M059J (cell line): ENCODE measurements at places on chromosomes 4 and X. TPM values are rescaled to one million over a fixed set of nuclear protein-coding genes. Genes with fewer than 3 reads are reported as not detected.
A peak's percentile ranks its signal among the peaks of the same experiment; 100 is the strongest.

- DNase-seq = peak; percentile 7
These were observed 104.9 kb upstream of the SOD3 start for GRCh38 chr4:24690436-24690835.

GRCh38 chr4:125369098-125369497 lies 54.3 kb downstream of the FAT4 start:
- no peak for DNase-seq

GRCh38 chr4:171378323-171378722 lies 434.9 kb upstream of the GALNTL6 start:
- DNase-seq = no peak

DNA sequence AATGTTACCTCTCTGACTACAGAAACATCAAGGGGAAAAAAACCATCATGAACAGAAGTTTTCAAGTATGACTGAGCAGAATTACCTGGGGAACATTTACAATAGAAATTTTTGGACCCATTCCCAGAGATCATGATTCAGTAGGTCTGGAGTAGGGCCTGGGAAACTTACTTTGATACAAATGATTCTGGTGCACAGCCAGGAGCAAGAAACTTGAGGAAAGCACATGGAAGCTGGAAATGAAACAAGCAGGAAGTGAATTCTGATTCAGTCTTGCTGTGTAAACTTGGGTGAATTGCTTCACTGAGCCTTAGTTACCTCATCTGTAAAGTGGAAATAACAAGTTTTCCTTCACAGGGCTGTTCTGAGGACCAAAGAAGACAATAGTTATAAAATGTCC lies 192.5 kb upstream of the TAPT1 start:
- DNase-seq = peak; percentile 93

DNA sequence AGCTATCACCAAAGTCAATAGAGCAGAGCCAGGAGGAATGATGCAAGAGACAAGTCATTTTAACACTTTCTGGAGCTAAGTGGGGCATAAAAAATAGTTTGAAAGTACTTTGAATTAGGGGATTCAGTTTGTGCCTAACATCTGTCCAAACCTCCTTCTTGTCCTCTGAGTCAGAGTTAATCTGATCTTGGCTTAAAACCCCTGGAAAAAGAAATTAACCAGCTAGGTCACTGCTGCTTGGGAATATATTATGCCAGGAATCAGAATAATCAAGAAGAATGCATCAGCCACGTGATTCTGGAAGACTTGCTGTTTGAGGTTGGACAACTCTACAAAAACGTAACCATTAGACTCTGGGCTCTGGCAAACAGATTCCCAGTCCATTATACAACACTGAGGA lies 45.3 kb upstream of the EDA2R start:
- no peak for DNase-seq

DNA sequence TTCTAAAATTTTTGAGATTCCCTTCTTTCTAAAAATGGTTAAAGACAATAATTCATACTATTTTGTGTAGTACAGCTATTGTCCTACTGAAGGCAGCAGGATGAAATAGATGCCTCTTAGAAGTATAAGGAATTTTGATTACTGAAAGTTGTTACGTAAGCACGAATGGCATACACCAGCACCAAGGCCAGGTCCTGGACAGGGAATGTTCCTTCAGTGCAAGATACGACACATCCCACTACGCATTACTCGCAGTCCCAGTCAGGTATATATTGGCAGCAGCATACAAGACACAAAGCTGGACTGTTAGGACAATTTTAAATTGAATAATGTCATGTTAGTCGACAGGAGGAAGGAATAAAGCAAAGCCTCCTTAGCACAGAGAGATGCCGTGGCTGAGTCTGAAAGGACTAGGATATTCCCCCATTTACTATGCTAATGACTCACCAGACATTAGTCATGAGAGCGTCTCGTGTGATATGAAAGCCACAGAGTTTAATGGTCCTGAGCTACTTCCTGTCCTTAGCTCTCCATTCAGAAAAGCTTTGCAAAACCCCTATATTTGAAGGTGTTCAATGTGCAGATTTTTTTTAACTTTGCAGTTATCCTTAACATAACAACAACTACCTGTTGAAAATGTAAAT lies 504.3 kb downstream of the FAM133A start:
- DNase-seq = peak; percentile 58

- DNase-seq = peak; percentile 62
These were observed 191.6 kb downstream of the ANAPC10 start for GRCh38 chr4:144906181-144906925.

GRCh38 chr4:183674153-183674552 lies 15.1 kb downstream of the TRAPPC11 start:
- DNase-seq = no peak

DNA sequence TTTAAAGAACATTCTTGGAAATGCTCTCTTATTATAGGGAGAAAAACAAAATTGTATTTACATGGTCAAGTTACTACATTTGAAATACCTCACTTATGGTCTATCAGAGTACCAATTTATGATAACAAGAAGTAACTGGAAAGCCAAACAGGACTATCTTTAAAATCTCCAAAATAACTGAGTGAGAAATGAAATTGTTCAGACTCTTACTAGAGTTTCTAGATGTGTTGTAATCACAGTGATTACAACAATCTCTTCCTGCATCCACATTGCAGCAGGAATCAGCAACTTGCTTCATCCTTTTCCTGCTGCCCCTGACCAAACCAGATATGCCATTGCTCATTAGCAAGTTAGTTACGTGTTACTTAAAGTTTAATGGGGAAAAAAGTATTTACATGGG lies 245.2 kb upstream of the SMIM31 start:
- no peak for DNase-seq

- DNase-seq = no peak
These were observed 2.1 kb downstream of the HELT start for GRCh38 chr4:185020293-185020808.

DNA sequence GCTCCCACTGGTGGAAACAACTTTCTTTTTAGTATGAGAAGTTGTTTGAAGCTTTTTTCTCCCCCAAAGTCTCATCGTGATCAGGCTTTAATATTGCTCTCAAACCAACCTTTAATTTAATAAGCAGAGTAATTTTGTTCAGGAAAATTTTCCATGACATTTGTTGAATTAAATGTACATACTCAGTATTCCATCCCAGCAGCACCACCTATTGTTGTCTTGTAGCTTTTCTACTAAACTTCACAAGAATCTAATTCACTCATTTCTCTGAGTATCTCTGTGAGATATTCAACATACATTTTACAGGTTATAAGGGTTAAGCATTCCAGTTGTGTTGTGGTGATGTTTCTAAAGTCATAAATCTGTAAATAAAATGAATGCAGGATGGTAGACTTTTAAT lies 218.3 kb upstream of the HAND2 start:
- no peak for DNase-seq

DNA sequence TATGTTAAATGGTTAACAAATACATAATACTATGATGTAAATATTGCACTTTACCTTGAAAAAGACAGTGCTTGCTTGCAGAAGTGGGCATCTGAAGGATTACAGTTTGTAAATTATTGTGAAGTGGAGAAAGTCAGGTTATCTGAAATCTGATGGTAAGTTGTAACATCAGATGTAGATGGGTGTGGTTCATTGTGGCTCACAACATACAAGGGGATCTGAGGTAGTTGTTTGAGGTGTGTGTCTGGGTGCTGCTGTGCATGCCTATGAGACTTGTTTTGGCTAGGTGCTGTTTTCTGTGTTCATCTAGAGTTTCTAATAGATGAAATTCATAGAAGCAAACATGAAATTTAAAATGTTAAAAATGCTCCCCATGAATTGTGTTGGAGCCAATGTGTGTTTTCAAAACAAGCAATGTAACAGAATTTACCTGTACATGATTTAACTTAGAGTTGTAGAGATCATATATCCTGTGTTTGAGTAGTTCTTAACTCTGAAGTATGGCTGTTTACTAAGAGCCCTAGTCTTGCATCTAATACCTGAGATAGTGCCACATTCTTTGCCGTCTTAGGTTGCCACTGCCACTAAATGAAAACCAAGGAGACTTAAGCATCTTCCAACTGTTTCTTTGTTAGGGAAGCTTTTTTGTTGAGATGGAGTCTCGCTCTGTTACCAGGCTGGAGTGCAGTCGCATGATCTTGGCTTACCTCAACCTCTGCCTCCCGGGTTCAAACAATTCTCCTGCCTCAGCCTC lies 11.9 kb upstream of the NDUFC1 start:
- DNase-seq = no peak

DNA sequence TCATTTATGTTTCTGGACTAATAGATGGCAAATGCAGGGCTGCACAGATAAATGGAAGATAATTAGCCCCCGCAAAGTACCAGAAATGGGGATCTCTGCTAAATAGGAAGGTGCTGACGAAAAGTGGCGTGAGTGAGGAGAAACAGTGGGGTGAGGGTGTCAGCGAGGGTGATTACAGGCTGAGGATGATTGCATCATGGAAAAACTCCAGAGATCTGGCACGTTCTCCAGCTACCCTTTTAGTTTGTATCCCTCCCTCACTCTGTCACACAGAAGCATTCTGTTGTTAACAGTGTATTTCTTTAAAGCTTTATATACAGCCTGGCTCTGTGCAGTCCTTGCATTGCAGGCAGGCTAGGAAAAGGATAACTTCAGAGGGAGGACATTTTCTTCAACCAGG lies 309.6 kb upstream of the DDX53 start:
- DNase-seq = no peak

DNA sequence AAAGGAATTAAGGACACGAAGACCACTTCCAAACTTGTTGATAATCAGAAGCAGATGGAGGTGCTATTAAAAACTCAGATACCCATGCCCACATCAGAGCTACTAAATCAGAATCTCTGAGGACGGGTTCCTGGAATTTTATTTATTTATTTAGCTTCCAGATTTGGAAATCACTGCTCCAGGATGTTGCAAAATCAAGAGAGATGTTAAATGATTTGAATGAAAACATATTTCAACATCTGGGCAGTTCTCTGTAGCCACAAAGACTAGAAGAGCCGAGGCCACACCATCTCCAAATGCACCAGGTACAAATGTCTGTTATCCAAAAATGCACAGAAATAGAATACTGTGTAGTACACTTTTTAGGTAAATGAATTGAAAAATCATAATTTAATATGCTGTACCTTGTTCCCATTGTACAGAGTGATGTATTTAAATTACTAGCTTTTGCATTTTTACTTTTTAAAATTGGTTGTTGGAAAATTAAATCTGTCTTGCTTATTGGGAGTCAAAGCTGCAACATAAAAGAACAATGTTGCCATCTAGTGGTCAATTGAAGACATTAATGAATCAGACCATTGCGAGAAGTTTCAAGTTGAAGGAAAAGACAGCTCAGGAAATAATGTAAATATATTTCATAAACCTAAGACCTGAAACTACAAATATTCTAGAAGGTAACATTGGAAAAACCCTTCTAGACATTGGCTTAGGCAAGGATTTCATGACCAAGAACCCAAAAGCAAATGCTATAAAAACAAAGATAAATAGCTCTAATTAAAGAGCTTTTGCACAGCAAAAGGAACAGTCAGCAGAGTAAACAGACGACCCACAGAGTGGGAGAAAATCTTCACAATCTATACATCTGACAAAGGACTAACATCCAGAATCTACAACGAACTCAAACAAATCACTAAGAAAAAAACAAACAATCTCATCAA lies 151.3 kb upstream of the TTC29 start:
- DNase-seq = peak; percentile 51

DNA sequence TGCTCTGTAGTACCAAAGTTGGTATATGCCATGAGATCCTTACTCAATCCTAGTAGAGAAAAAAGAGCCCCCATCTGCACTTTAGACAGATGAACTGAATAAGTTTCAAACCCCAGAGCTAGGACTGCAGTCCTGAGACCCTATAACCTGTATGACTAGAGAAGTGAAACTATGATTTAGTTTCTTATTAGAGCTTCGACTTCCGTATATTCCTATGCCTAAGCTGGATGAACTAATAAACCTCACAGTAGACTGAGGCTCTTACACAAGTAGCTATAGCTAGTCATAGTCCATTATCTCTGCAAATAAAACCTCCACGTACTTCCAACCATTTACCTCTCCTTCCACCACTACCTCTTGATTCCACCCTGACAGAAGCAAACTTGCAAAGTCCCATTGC lies 6.3 kb upstream of the OTUD4 start:
- no peak for DNase-seq

GRCh38 chrX:18701621-18702361 lies 5.7 kb upstream of the PPEF1 start:
- peak; percentile 79 for DNase-seq

- peak; percentile 54 for DNase-seq
These were observed 578 bp downstream of the DCUN1D4 start for GRCh38 chr4:51843309-51844152.

MBNL3 gene
- total RNA-seq = 3.0 and 4.7 TPM in 2 replicates

TREX2 gene
- total RNA-seq = 1.6 TPM in 1 of 2 replicates, not detected in the other

RXFP1 gene
- 0.15 and 0.25 TPM in 2 replicates for total RNA-seq

GLRA2 gene
- not detected in 2 replicates for total RNA-seq

VCX3B gene
- total RNA-seq = 0.62 TPM in 1 of 2 replicates, not detected in the other
